ENCODE measurements at places on chromosomes 3 and 15.

DNA sequence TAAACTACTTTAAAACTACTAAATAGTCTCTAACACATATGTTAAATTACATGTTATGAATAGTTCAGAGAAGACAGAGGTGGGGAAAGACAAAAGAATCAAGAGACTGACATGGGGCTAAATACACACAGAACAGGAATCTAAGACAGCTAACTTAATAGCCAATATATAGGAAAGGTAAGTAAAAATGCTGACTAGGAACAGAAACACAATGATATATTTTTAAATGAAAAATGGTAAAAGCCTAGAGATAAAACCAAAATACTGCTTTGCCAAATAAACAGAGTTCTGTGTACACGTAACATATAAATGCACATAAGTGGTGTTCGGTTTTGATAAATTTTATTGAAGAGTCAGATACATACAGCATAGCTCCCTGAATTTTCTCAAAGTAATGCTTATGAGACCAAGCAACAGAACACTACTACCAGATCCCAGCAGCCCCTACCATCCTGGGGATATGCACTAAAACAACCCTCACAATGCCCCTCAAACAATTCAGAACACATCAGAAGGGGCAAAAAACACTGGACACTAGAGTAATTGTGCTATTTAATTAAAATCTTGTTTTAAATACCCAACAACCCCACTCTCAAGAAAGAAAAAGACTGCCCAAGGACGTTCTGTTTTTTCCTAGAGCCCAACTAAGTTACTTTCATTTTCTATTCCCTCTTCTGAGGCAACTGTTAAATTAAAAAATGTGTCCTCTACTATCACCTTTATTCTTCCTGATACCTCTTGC, 121.1 kb downstream of the ADAM10 start:
- H3K27ac ChIP-seq, result peak overlapping the region; percentile 80
- peaks cover 8% of the 10 kb centered on the region for H3K4me1 ChIP-seq
- peak; percentile 11 for DNase-seq
- H3K36me3 ChIP-seq, result peaks cover 72% of the 10 kb centered on the region
- H3K4me3 ChIP-seq, result peak overlapping the region; percentile 35
- no peaks in the 10 kb centered on the region for H3K27me3 ChIP-seq

DNA sequence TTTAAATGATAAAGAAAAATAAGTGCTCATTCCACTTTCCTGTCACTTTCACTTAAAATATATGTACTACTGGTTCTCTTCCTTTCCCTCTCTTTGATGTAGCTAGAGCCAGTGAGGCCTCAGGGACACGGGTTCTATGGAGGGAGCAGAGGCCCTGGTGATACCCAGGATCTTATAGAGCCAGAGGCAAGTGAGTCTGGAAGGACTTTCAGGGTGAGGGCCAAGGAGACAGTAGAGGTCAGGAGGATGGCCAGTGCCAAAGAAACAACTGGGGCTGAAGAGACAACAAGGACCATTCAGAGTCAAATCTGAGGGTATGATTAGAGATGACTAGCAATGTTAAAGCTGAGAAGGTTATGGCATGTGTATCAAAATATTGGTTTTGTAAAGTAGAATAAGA, 124.1 kb upstream of the GOLGA6L6 start:
- H3K27me3 ChIP-seq, result no peaks in the 10 kb centered on the region
- no peaks in the 10 kb centered on the region for H3K4me1 ChIP-seq
- H3K4me3 ChIP-seq, result no peak overlapping the region
- H3K36me3 ChIP-seq, result no peaks in the 10 kb centered on the region
- no peak for DNase-seq
- no peak overlapping the region for H3K27ac ChIP-seq

DNA sequence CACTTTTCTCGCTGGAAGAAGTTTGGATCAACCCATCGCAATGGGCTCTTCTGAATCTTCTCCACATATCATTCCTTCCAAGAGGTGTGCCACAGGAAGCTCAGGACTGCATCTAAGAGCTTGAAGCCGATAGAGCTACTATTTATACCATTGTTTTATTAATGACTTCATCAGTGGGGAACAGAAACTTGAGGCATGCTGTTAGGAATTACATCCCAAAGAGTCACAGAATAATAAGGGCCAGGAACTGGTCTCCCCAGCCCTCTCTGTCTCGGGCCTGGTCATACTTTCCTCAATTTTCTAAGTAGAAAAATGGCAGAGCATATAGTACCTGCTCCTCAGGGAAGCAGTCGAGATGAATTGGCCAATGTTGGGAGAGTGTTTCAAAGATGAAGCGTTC, 16.9 kb upstream of the C15orf61 start:
- H3K27me3 ChIP-seq, result no peaks in the 10 kb centered on the region
- DNase-seq, result no peak
- H3K36me3 ChIP-seq, result no peaks in the 10 kb centered on the region
- H3K4me3 ChIP-seq, result no peak overlapping the region
- H3K4me1 ChIP-seq, result peaks cover 35% of the 10 kb centered on the region

- no peak overlapping the region for H3K27ac ChIP-seq
- H3K36me3 ChIP-seq, result no peaks in the 10 kb centered on the region
- no peak overlapping the region for H3K4me3 ChIP-seq
- H3K4me1 ChIP-seq, result no peaks in the 10 kb centered on the region
- no peaks in the 10 kb centered on the region for H3K27me3 ChIP-seq
Observed at GRCh38 chr3:152586974-152587373, 248.0 kb upstream of the P2RY1 start.

DNA sequence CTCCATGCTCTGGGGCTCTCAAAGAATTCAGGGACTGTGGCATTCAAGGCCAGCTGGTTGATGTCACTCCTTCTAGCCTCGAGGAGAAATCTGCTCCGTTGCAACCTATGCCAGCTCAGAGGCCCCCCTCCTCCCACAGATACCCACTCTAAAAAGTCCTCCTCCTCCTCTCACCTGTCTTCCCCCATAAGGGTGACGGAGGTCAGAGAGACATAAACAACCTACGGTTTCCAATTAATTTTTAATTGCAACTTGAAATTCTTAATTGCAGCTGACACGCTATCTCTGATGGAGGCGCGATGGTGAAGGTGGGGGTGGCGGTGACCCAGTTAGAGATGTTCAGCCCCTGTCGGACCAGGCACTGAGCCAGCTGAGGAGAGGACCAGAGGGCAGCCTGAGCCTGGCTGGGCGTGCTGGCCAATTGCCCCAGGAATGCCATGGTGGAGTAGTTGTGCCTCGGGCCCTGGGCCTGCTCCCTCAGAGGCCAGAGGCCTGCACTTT, 43.2 kb upstream of the INSYN1 start:
- no peak overlapping the region for H3K4me3 ChIP-seq
- H3K36me3 ChIP-seq, result no peaks in the 10 kb centered on the region
- H3K4me1 ChIP-seq, result no peaks in the 10 kb centered on the region
- no peak for DNase-seq
- H3K27ac ChIP-seq, result no peak overlapping the region

GRCh38 chr3:76958274-76958673, 81.6 kb upstream of the ROBO2 start:
- H3K36me3 ChIP-seq, result no peaks in the 10 kb centered on the region
- no peak overlapping the region for H3K27ac ChIP-seq
- DNase-seq, result no peak
- no peak overlapping the region for H3K4me3 ChIP-seq

DNA sequence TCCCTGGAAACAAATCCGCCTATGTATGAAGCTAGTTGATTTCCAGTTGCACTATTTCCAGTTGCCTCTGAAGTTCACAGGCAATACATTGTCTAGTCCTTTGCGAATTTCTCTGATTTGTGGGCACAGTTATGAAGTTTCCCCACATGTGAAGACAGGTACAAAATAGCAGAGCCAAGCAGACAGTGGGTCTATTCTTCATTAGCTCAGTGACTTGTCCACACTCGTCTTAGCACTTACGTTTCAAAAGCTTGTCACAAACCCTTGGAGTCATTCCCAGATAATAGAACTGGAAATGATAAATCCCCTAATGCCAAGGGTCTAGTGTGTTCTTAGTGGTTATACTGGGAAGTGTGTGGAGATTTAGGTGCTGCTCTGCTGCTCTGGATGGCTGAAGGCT, 14.5 kb downstream of the SRPRB start:
- H3K27ac ChIP-seq, result no peak overlapping the region
- H3K27me3 ChIP-seq, result no peaks in the 10 kb centered on the region
- H3K4me1 ChIP-seq, result no peaks in the 10 kb centered on the region
- H3K4me3 ChIP-seq, result no peak overlapping the region
- H3K36me3 ChIP-seq, result peaks cover 91% of the 10 kb centered on the region

- H3K4me1 ChIP-seq, result peaks cover 5% of the 10 kb centered on the region
- peak overlapping the region; percentile 49 for H3K4me3 ChIP-seq
- H3K27me3 ChIP-seq, result no peaks in the 10 kb centered on the region
- peak; percentile 13 for DNase-seq
- no peak overlapping the region for H3K27ac ChIP-seq
- no peaks in the 10 kb centered on the region for H3K36me3 ChIP-seq
Observed at GRCh38 chr3:187101184-187102072, 37.9 kb downstream of the RPL39L start.

DNA sequence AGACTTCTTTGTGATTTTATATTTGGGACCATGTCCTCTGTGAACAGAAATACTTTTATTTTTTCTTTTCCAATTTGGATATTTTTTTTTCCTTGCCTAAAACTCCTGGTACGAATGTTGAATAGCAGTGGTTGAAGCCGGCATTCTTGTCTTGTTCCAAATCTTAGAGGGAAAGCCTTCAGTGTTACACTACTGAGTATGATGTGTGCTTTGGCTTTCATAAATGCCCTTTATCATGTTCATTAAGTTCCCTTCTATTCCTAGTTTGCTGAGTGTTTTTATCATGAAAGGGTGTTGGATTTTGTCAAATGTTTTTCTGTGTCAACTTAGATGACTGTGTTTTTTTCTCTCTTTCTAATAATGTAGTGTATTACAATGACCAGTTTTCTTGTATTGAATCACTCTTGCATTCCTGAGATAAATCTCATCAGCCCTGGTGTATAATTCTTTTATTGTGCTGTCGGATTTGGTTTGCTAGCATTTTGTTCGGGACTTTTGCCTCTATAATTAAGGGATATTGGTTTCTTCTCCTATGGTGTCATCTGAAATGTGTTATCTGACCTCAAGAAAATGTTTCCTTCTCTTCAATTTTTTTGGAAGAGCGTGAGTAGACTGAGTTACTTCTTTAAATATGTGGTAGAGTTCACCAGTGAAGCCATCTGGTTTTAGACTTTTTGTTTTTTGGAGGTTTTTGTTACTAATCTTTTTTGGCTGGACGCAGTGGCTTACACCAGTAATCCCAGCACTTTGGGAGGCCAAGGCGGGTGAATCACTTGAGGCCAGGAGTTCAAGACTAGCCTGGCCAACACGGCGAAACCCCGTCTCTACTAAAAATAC, 33.3 kb downstream of the MAP1A start:
- no peak overlapping the region for H3K4me3 ChIP-seq
- no peaks in the 10 kb centered on the region for H3K27me3 ChIP-seq
- no peak overlapping the region for H3K27ac ChIP-seq
- H3K36me3 ChIP-seq, result no peaks in the 10 kb centered on the region

GRCh38 chr3:104556372-104557078, 810.2 kb upstream of the ALCAM start:
- peak; percentile 3 for DNase-seq
- H3K36me3 ChIP-seq, result no peaks in the 10 kb centered on the region

- H3K27ac ChIP-seq, result no peak overlapping the region
- no peaks in the 10 kb centered on the region for H3K27me3 ChIP-seq
- no peak for DNase-seq
- peaks cover 17% of the 10 kb centered on the region for H3K4me1 ChIP-seq
- no peak overlapping the region for H3K4me3 ChIP-seq
Observed at GRCh38 chr3:125358923-125359322, 16.2 kb downstream of the ZNF148 start.

DNA sequence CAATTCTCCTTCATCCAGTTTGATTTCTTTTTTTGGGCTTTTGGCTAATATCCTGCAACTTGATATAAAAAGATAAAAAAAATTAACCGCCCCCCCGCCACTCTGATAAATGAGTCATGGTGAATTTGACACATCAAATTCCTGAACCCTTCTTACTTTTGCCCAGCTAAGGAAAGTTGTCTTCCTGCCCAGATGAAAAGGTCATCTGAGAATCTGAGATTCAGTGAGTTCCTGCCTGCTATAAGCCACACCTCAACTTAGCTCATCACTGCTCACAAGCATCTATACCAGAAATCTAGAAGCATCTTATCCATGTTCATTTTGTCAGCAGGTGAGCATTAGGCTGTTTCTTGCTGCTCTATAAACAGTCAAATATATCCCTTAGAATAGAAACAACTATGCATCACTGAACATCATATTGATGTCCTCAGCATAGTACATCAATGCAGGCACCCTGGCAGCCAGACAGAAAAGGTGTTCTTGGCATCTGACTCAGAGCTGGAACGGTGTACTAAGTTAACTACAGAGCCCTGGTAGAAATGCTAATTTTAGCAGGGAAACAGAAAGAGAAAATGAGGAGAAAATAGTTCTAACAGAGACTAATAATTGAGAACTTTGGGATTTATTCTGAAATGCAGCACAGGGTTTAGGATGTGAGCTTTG, 77.1 kb downstream of the SEMA6D start:
- no peak overlapping the region for H3K4me3 ChIP-seq
- no peaks in the 10 kb centered on the region for H3K4me1 ChIP-seq
- no peak overlapping the region for H3K27ac ChIP-seq
- no peak for DNase-seq
- H3K36me3 ChIP-seq, result no peaks in the 10 kb centered on the region
- no peaks in the 10 kb centered on the region for H3K27me3 ChIP-seq

Measured in CD14-positive monocyte (primary cell).